ENCODE measurements at places on chromosomes 3 and 15.

DNA sequence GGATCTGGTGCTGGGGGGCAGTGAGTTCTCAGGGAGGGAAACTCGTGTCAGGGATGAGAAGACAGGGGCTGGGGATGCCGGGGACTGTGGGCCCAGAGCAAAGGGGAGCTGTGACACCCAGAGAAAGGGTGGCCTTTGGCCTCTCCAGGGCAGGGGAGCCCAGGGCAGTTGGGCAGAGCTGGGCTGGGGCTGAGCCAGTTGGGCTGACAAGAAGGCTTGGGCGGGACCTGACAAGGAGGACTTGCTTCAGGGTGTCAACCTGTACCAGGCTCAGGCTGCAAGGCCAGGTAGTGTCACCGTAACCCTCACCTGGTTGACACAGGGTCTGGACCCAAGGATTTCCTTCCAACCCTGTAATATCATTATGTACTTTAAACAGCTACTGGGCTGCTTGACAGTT, 13.2 kb upstream of the ANPEP start:
- DNase-seq = no peak

- no peak for DNase-seq
Observed at GRCh38 chr3:20147361-20147760, 38.6 kb downstream of the SGO1 start.

GRCh38 chr3:10017636-10018292, 8.5 kb upstream of the FANCD2 start:
- peak; percentile 71 for DNase-seq

DNA sequence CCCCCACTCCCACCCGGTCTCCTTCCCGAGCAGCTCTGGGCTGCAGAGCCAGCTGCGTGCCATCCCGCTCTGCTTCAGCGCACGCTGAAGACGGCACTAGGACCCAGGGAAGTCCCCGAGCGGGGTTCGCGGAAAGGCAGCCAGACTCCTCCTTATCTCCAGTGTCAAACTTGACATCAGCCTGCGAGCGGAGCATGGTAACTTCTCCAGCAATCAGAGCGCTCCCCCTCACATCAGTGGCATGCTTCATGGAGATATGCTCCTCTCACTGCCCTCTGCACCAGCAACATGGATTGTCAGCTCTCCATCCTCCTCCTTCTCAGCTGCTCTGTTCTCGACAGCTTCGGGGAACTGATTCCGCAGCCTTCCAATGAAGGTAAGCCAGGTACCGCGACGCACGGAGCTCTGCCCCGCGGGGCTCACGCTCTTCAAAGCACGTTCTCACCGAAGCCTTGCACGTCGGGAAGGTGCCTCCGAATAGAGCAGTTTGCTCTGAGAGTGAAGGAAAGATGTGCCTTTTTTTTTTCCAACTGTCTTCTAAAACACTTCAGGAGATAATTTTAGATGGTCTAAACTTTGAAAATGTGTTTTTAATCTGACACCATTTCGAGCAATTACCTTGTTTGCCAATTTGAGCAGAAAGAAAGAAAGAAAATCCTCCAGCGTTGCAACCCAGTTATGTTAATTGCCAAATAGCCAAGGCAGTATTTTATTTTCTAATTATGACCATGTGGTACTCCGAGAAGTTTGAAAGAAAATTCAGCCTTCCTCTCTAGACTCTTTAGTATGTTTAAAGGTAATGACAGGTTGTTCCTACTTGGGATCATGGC, at the start of gene EPHA3:
Gene EPHA3, plus strand, starts transcription at position 161 of the 830 bp plus-strand sequence. Its CDS starts 128 bp downstream, at position 289.
- DNase-seq = peak; percentile 59

- DNase-seq = no peak
Observed at GRCh38 chr3:69385723-69386555, at the start of gene FRMD4B. Gene FRMD4B (minus strand): TSS chr3:69386088. CDS start chr3:69385989, 99 bp downstream.

DNA sequence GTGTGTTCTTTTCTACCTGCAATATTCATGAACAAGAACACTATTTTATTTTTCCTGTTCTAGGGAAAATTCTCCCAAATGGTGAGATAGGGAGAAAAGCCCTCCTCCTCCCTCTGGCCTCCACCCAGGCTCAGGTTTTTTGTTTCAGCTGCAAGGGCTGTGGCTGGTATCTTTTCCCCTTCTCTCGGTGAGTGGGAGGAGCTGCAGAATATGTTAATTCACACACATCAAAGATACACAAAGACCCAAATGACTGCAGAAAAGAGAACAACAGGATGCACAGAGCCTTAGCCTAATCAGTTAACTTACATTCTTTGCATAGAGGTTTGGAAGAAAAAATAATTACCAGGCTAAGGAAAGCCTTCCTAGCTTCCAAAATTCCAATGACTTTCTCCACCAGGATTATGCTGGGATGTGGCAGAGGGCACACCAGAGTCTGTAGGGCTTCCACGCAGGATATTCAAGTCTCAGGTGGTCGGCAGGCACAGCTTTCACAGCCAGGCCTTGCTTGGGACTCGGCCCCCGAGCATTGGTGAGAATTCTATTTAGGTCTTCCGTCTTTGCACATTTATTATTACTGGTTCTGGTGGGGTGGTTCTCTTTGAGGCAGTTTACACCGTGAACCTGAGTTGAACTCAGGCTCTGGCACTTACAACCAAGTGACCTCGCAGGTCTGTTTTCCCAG, 64.9 kb downstream of the ABHD5 start:
- no peak for DNase-seq

- DNase-seq = no peak
Observed at GRCh38 chr15:87500240-87500639, 756.3 kb downstream of the NTRK3 start.

GRCh38 chr3:131733086-131733841, 230.5 kb upstream of the MRPL3 start:
- no peak for DNase-seq

DNA sequence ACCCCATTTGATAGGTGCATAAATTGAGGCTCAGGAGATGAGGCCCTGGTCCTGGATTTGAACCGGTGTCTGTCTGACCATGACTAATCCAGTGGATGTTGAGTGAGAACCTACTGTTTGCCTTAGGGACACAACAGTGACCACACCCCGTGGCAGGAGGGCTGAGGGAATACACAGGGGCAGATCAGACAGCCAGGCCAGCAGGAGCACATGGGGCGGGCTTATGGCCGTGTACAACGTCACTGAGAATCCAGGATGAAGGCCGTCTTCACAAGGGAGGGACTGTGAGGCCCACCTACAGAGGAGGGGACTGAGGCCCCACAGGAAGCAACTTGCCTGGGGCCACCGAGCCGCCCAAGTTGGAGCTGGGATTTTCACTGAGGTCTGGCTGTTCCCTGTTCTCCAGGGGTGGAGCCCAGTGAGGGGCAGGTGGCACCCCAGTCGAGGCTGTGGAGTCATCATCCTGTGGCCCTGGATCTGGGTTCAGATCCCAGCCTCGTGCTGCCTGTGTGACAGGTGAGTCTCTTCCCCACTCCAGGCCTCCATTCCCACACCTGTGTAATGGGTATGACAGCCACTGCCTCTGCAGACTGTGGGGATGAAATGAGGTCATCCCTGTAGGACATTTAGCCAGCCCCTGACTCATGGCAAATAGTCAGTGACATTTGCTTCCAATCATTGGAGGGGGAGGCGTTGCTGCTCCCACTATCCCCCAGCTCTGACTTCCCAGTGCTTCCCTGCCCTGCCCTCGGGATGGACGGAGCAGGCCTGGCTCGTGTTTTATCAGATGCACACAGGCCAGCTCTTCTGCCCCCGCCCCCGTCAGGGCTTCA, 6.3 kb upstream of the PLXND1 start:
- no peak for DNase-seq

DNA sequence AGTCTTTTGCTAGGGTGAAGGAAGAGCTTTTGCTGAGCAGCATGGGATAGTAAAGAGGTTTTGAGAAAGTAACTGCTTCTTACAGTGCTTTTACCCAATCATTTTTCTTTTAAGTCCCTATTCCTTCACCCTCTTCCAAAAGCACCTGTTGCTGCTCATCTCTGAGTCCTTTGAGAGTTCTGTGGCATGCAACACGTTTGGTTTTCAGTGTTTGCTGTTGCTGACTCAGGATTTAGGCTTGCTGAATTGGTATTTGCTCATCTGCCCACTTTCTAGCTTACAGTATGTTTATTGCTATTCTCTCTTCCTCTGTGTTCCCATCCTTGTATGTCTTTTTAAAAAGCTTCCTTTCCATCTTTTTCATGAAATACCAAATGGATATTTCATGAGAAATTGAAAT, 55.9 kb upstream of the THRB start:
- DNase-seq = no peak

DNA sequence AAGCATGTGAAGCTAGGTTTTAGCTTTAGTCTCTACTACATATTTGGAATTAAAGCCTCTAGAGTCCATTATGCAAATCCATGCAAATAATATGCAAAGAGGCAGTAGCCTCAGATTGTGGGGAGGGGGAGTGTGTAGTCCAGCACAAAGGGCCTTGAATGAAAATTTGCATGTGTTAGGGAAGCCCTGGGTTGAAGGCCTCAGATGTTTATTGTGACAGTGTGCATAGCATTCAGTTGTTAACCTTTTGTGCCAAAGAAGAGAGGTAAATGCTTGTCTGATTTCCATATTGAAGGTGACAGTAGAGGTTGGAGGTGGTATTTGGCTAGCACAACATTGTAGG, 24.5 kb upstream of the BFSP2 start:
- DNase-seq = no peak

GRCh38 chr3:135973841-135974240, 8.3 kb downstream of the PPP2R3A start:
- DNase-seq = no peak

DNA sequence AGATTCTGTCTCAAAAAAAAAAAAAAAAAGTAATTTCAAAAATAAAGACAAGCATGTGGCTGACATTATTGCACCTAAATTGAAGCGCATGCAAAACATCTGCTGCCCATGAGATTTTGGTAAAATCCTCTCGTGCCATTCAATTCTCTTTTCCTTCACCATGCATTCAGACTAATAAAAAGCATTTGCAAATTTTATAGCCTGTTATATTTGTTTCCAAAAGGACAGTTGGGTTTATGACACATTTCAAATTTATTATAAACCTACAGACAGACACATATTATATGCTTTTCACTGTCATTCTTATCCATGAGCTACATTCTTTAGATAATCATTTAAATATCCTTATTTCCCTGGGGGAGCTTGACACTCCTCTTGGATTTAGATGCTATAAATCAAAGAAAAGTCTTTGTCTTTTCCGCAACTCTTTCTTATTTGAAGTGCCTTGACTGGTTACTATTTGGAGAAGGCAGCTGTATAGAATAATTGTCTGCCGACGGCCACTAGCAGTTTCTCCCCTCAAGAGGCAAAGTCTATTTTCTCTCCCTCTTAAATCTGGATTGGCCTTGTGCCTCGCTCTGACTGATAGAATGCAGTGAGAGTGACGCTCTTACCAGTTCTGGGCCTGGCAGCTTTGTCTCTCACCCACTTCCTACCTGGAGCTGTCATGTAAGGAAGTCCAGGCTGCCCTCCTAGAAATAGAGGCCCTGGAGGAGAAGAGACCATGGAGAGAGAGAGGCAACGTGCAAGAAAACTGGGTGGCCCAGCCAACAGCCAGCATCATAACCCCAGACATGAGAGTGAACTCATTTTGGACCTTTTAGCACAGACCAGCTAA, 6.8 kb upstream of the LRIG1 start:
- DNase-seq = no peak

DNA sequence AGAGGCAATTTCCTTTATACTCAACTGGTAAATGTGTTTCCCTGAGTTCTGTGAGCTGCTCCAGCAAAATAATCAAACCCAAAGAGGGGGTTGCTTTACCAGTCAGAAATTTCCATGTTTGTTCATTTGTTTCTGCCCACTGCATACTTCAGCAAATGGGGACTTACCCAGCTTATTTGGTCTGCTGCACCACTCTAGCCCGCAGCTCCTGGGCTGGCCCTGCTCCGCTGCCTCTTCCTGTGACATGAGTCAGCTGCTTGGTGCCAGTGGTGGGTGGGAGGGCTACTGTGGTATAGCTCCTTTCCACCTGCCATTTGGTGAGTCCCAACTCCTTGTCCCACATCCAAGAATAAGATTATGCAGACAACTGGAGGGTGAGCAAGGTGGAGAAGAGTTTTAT, 644.2 kb downstream of the MCTP2 start:
- no peak for DNase-seq

DNA sequence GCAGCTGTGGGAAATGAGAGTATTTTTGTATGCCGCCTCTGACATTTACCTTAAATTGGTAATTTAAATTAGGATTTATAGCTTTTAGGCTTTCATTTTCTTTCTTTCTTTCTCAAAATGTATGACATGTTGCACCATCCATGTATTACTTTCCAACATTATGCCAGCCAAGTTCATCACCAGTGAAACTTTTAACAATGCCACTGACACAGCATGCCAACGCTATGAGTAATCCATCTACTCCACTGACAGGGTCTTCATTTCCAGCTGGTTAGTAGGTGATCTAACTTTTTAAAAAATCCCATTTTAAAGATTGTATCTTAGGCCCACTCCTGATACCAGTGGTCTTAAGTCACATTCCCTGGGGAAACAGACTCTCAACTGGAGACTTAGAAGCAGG, 21.8 kb upstream of the CLDN16 start:
- no peak for DNase-seq

DNA sequence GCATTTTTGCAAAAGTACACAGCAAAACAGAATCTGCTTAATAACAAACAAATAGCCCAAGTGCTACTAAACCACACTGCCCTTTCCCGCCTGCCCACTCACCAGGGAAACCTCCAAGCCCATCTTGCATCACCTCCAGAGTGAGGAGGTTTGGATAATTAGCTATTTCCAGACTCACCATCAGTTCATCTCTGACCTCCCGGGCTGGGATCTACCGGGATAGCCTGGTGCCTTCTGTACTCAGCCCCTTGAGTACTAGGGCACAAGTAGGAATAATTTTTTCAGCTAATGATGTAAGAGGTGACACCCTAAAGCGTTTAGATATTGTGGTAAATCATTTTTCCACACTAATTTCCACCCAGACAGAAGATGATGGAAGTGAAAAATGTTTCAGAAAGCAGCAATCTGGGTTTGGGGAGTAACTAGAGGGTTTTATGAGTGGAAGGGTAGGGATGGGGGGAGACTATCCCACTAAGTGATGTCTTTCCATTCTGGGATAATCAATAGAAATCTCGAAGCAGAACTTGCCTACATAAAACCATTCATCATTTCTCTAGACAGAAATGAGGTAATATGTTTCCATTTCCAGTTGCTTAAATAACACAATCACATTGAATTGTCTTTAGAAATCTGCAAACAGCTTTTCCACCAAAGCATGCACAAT, 40.9 kb downstream of the TAFA4 start:
- no peak for DNase-seq

- DNase-seq = no peak
Observed at GRCh38 chr3:171514466-171514865, 54.3 kb upstream of the TNIK start.

DNA sequence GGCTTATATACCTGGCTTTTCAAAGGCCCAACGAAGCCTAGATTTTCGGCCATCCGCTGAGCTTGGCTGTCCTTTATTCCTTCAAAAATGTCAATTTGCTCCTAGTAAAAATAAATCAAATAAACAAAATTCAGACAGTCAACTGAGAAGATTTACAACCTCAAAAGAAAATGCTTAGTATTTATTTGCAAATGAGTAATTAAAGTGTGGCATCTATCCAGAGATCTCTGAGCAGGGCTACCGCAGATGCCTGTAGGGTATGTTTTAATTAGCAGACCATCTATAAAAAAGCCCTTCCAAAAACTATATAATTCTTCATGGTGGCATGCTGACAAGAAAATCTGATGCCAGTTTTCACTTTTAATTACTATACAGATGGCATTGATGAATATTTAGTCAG, 136.2 kb downstream of the SUCLG2 start:
- DNase-seq = no peak

- DNase-seq = no peak
Observed at GRCh38 chr3:51283421-51283820, 101.7 kb upstream of the MANF start.

- no peak for DNase-seq
Observed at GRCh38 chr3:126033051-126033745, 50.7 kb downstream of the SLC41A3 start.

- no peak for DNase-seq
Observed at GRCh38 chr3:141288336-141288990, 56.8 kb downstream of the PXYLP1 start.

- no peak for DNase-seq
Observed at GRCh38 chr3:143831208-143831607, 17.1 kb downstream of the SLC9A9 start.

All from stromal cell of bone marrow (primary cell).